ENCODE measurements at places on chromosomes 1 and 21.

DNA sequence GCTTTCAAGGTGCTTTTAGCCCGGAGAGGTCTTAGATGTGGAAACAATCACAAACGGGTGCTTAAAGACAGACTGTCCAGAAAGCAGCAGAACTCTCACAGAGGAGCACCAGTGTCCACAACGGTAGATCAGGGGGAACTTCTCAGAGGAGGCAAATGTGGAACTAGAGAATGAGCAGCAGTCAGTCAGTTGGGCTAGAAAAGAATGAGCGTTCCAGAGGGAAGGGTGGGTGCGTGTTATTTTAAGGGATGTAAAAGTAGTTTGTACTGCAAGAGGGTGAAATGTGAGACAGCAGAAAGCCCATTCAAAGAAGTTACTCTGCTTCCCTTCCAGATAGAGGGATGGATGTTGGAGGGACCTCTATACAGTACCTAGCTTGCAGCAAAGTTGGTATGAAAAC lies 30.9 kb downstream of the RGS5 start:
- DNase-seq = no peak

- no peak for DNase-seq
These were observed 105.4 kb downstream of the PTPN14 start for GRCh38 chr1:214445831-214446614.

DNA sequence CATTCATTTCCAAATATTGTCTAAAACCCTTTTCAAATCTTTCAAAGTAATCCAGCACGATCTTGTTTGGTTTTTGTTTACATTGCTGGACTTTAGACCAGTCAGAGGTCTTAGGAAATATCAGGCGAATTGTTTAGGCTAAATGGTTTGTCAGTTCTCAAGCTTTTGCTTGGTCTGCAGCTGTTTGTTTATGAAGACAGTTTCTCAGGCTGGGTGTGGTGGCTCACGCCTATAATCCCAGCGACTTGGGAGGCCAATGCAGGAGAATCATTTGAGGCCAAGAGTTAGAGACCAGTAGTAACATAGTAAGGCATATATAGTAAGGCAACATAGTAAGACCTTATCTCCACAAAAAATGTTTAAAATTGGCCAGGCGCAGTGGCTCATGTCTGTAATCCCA lies 77.5 kb downstream of the DNTTIP2 start:
- DNase-seq = no peak

- peak; percentile 67 for DNase-seq
These were observed 31.1 kb upstream of the UAP1 start for GRCh38 chr1:162530307-162530987.

- DNase-seq = no peak
These were observed 433 bp upstream of the DMBX1 start for GRCh38 chr1:46489169-46489637.

DNA sequence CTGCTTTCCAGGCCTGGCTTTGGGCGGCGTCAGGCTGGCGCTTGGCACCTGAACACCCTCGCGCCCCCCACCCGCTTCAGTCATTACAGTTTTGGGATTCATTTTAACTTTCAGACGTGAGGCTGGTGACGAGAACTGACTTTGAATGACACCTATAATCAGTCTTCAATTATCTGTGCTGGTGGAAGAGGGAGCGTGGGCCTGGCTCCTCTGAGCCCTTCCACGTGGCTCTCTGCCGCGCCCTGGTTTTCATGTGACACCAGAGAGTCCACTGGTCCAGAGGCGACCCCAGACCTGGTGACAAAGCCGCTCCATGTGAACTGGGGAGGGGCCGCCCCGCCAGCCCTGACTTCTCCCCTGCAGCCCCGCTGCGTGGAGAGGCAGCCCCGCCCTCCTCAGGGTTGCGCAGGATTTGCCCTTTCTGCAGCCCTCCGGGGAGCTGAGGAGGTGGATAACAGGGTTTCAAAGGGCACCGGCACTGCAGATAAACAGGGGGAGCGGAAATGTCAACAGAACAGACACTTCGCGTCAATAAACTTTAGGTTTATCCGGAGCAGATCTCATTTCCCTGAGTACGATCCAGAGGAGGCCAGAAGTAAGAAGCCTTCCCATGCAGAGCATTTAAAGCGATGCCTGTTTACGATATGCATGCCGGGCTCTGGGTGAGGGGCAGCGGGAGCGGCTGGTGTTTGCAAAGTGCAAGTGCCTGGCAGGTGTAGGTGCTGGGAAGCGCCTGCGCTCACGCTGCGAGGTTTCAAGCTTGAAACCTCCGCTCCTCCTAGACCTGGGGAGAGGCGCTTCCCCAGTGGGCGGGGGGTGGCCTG lies 56.4 kb downstream of the AJAP1 start:
- no peak for DNase-seq

GRCh38 chr1:46401964-46402626 lies 8.0 kb downstream of the FAAH start:
- DNase-seq = peak; percentile 90

DNA sequence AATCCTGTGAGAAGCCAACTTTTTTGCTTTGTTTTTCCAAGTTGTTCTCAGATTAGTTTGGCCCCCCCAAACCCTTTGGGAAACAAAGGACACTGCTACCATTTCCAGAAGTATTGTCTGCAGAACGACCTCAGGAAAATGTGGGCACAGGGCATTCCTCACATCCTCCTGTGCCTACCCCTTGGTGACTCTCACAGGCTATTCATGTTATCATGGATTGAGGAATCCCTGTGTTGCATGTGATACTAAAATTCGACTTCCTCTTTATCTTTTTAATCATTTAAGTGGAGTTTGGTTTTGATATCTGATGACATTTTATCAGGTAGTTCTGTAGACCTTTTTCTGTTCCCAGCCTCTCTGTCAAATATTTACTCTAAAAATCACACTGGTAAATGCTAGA lies 184.5 kb downstream of the FASLG start:
- DNase-seq = no peak

- no peak for DNase-seq
These were observed 138.6 kb downstream of the SYT14 start for GRCh38 chr1:210076620-210077019.

DNA sequence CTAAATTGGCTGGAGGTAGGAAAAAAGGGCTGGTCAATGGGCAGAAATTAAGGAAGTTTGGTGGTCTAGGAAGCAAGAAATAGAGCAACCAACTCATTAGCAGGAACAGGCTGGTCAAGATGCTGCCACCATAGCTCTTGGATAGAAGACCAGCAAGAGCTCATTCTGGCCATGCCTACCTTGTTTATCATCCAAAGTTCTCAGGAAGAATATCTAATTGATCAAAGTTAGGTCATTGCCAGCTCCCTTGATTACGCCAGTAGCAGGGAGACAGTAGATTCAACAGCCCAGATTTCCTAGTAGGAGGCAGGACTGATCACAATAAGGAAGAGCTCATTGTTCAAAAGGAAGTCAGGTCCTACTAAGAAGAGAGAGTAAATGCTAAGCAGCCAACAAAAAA lies 370.2 kb downstream of the GPATCH2 start:
- no peak for DNase-seq

GRCh38 chr1:62395291-62395690 lies 41.6 kb upstream of the USP1 start:
- no peak for DNase-seq

- no peak for DNase-seq
These were observed 28.3 kb downstream of the BACH1 start for GRCh38 chr21:29326914-29327554.

DNA sequence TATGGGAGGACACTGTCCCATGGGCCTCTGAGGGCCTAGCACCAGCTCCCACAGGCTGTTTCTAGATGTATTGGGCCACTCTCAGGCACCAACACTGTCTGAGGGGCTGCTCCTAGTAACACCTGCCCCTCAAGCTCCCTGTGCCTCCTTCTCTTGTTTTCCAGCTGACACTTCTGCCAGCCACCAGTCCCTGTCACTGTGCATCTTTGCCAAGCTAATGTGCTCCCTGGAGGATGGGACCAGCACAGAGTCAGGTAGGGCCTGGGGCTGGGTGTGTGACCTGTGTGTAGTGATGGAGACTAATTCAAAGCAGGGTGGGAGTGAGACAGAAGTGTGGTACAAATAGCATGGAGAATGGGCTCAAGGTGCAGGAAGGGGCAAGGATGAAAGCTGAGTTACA lies 29.4 kb upstream of the MAGOH start:
- DNase-seq = no peak

DNA sequence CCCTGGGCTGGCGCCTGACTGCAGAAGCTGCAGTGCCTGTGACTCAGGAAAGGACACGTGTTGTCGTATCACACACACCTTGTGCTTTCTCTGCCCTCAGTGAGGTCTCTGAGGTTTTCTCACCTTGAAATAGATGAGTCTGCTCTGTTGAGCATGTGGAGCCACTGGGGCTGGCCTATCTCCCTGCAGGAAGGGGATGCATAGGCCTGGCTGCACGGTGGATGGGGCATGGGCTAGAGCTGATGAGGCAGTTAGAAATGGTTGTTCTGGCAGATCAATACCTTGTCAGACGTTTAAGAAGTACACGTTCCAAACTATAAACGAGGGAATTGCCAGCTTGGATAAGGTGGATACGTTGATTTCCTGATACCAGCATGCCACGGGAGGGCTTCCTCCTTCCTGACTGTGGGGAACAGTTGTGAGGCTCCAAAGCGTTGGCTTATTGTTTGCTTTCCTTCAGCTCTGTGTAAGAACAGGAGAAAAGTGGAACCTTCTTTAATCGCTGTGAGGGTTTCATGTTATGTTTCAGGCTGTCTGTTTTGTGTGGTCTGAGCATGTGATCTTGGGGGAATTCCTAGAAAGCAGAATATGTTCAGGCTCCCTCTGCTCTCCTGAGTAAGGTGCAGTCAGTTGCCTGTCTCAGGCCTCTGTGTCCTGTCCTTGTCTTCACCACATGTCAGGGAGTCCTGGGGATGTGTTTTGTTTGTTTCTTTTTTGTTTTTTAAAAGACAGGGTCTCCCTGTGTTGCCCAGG lies 44.8 kb downstream of the PCNT start:
- no peak for DNase-seq

- no peak for DNase-seq
These were observed 21.2 kb downstream of the ATF6 start for GRCh38 chr1:161787355-161787754.

DNA sequence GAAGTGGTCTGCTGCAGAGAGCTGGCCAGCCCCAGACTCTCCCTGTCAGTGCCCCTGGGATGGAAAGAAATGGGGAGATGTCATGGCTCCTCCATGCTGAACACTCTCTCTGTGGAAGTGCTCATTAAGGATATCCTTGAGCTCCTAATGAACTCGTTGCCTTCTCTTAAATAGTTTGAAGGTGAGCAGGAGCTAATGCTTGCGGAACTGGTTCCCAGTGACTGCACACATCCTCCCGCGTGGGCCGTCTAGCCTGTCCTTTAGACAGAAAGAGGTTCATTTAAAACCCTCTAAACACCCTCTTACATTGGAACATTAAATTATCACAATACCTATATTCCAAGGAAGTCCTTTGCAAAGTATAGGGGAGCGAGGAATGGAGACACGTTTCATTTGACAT lies 5.9 kb upstream of the WDR64 start:
- no peak for DNase-seq
